ENCODE measurements at places on chromosomes 1 and 21. TPM values are rescaled to one million over a fixed set of nuclear protein-coding genes. Genes with fewer than 3 reads are reported as not detected.

DNA sequence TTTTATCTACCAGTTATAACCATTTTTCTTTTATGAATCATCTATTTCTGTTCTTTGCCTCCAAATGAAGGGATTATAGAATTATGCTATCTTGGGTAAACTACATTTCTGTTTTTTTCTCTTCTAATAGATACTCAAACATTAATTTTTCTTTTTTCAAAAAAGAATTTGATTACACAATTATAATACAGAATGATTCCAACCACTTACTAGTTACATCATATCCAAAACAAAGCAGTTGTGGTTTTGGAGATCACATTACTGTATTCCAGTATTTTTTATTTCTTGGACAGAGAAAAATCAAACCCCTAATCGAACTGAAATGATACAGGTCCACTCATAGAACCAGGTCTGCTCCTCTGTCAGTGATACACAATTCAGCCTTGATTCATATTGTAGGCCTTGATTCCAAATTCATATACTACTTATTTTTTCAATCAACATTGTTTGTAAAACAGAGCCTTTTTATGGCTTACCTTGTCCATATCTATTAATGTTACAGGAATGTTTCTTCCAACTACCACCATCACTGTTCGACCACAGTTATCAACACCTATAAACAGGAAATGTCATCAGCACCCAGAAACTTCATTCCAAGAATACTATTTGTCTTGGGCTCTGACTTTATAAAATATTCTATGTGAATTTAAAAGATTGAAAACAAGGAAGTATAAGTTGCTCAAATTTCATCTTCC lies 43.2 kb downstream of the GDAP2 start:
- DNase-seq: no peak
- H3K36me3 ChIP-seq: peaks cover 54% of the 10 kb centered on the region
- H3K4me1 ChIP-seq: no peaks in the 10 kb centered on the region
- H3K27ac ChIP-seq: no peak overlapping the region
- H3K27me3 ChIP-seq: no peaks in the 10 kb centered on the region
- no peak overlapping the region for H3K4me3 ChIP-seq

FAM72D gene
- not detected for total RNA-seq

- peaks cover 57% of the 10 kb centered on the region for H3K27me3 ChIP-seq
- no peaks in the 10 kb centered on the region for H3K4me1 ChIP-seq
- no peak overlapping the region for H3K4me3 ChIP-seq
- no peaks in the 10 kb centered on the region for H3K36me3 ChIP-seq
- H3K27ac ChIP-seq: no peak overlapping the region
Observed at GRCh38 chr1:18575620-18576019, 55.0 kb upstream of the PAX7 start.

- DNase-seq: no peak
- no peaks in the 10 kb centered on the region for H3K36me3 ChIP-seq
- H3K27me3 ChIP-seq: no peaks in the 10 kb centered on the region
- no peaks in the 10 kb centered on the region for H3K4me1 ChIP-seq
Observed at GRCh38 chr1:80047791-80048190, 1041.3 kb upstream of the ADGRL4 start.

TNFAIP8L2 gene
- 4.6 TPM for total RNA-seq

DNA sequence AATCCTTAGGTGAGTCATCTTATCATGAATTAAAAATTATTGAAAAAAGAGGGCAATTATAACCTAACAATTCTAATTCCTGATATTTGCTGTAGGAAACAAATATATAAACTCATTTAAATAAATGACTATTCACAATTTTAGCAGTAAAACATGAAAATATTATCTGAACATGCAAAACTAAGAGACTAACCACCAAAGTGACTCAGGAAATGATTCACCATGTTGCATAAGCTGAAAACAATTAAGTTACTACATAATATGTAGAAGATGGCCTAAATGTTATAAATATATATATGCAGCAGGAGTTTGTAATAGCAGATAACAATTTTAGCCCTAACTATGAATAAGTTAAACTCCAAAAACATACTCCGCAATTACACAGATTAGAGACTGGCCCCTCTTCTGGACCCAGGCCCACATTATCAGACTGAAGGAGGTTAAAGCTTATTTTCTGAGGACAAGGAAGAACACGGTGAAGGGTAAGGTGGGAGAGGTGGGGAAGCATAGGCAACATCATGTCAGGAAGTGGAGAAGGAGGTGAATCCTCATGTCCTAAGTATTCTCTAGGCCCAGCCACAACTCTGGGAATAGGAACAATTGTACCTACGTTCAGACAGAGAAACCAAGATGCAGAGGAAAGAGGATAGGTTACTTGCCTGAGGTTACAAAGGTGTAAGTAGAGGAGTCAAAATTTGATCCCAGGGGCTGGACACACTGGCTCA lies 15.6 kb upstream of the AIM2 start:
- DNase-seq: no peak
- H3K36me3 ChIP-seq: no peaks in the 10 kb centered on the region
- H3K27ac ChIP-seq: no peak overlapping the region
- no peaks in the 10 kb centered on the region for H3K4me1 ChIP-seq

DNA sequence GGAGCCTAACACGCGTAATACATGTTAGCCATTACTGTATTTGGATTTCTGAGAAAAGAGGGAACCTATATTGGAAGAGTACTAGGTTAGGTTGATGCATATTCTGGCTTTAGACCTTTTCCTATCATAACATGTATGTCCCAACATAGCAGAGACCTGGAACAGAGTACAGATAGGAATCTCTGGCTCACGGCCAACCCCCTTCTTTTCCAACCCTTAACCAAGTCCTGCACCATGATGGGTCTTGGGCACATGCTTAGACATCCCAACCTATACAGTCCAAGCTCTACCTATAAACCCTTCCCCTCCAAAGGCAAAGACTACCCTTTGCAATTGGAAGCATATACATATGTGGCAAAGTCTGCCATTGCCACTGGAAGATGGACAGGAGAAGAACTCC lies 227.9 kb downstream of the TM2D1 start:
- H3K27me3 ChIP-seq: no peaks in the 10 kb centered on the region
- DNase-seq: peak; percentile 29
- H3K27ac ChIP-seq: no peak overlapping the region

- H3K4me3 ChIP-seq: no peak overlapping the region
- H3K27ac ChIP-seq: no peak overlapping the region
- H3K4me1 ChIP-seq: no peaks in the 10 kb centered on the region
- DNase-seq: no peak
- H3K27me3 ChIP-seq: no peaks in the 10 kb centered on the region
Observed at GRCh38 chr21:31266241-31266640, 77.8 kb downstream of the TIAM1 start.

RAD54L gene
- total RNA-seq: not detected

DNA sequence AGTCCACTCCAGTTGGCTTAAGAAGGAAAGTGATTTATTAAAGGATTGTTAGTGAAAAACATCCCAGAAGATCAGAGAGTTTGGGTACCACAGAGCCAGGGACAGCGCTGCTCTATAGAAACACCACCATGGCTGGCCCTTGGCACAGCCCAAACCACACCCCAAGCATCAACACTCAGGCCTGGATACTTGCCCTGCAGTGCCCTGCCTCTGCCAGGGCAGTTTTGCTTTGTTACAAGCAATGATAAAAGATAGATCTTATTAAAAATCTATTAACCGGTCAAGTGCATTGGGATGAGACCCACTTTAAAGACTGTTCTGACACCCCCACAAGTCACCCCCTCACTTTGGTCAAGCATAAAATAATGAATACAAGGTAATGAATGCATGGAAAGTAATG lies 56.6 kb downstream of the KIF21B start:
- H3K4me1 ChIP-seq: peaks cover 4% of the 10 kb centered on the region
- DNase-seq: no peak
- no peaks in the 10 kb centered on the region for H3K27me3 ChIP-seq
- H3K4me3 ChIP-seq: no peak overlapping the region
- H3K36me3 ChIP-seq: no peaks in the 10 kb centered on the region
- H3K27ac ChIP-seq: no peak overlapping the region

CNR2 gene
- total RNA-seq: 0.17 TPM

GRCh38 chr1:206921772-206922265 lies at the start of gene FCMR:
Gene FCMR, minus strand, starts transcription at chr1:206921941. Its CDS starts 87 bp downstream, at chr1:206921854.
- no peak for DNase-seq
- no peak within 1 kb of the TSS for H3K4me3 ChIP-seq
- H3K4me1 ChIP-seq: no peaks in the 10 kb centered on the region
- no peaks in the 10 kb centered on the region for H3K36me3 ChIP-seq
- no peak within 1 kb of the TSS for H3K27ac ChIP-seq

DNA sequence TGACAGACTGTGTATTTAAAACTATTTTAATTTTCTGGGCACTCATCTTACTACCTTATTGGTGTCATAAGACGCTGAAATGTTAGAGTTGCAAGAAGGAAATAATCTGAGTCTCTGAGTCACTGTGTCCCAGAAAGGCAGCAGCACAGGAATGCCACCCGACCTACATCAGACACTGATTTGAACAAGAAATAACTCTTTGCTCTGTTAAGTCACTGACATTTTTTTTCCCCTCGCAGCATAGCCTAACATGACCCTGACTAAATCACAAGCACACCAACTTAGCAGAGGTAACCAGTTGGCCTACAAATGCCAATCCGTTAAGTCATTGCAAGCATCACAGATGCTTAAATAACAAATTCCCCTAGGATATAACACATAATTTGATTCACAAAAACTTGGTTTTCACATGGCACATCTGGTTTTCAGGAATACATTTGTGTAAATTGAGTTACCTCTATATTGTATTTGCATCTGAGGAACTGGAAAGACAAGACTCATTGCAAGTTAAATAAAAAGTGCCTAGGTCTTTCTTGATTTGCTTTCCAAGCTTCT lies 349.1 kb downstream of the SEC16B start:
- H3K27me3 ChIP-seq: no peaks in the 10 kb centered on the region
- H3K27ac ChIP-seq: no peak overlapping the region
- no peak overlapping the region for H3K4me3 ChIP-seq
- no peak for DNase-seq
- no peaks in the 10 kb centered on the region for H3K36me3 ChIP-seq
- peaks cover 10% of the 10 kb centered on the region for H3K4me1 ChIP-seq

ISG15 gene
- 41.9 TPM for total RNA-seq

- no peaks in the 10 kb centered on the region for H3K4me1 ChIP-seq
- DNase-seq: no peak
- no peak overlapping the region for H3K4me3 ChIP-seq
- H3K27ac ChIP-seq: no peak overlapping the region
- H3K36me3 ChIP-seq: no peaks in the 10 kb centered on the region
- H3K27me3 ChIP-seq: no peaks in the 10 kb centered on the region
Observed at GRCh38 chr21:30463713-30464112, 16.5 kb downstream of the KRTAP19-1 start.

DNA sequence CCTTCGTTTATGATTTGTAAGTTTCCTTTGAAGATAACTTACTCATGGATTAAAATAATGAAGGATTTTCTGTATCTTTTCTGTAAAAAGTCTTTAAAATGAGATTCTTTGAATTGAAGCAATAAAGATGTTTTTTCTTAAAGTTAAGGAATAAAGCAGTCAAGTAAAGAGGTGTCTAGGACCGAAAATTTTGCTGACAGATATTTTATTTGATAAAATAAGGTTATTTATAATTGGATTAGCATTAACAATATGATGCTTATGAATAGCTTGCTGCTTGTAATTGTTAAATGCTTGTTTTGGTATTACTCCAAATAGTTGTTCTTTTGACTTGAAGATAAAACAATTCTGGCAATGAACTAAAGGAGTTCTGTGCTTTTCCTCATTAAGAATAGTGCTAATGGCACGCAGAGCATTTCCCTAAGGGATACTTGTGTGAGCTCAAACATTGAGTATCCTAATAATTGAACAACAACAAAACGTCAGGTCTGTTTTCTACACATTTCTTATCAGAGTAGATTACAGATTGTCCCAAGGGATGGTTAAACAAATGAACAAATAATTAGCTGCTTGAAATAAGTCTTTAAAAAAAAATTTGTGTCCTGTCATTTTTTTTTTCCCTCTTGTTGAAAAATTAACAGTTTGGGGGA lies 16.6 kb downstream of the TSNAX start:
- no peak overlapping the region for H3K27ac ChIP-seq
- peaks cover 19% of the 10 kb centered on the region for H3K36me3 ChIP-seq
- no peaks in the 10 kb centered on the region for H3K27me3 ChIP-seq
- peaks cover 7% of the 10 kb centered on the region for H3K4me1 ChIP-seq
- H3K4me3 ChIP-seq: no peak overlapping the region

DNA sequence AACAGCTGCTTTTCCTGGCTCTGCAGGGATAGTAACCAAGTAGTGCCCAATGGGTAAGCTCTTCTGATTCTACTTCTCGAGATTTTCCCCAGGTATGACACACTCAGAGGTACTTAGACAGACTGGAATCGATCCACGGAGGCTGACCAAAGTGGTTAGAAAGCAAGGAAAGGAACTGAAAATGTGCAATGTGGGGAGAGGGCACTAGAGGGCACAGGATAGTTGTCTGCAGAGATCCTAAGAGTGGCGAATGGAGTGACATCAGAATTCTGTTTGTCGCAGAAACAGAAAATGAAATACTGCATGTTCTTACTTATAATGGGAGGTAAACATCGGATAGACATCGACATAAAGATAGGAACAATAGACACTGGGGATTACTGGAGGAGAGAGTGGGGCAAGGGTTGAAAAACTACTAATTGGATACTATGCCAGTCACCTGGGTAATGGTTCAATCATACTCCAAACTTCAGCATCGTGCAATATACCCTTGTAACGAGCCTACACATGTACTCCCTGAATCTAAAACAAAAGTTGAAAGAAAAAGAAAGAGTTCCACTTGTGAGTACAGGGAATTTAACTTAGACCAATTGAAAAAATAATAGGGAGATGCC lies 23.3 kb downstream of the CYP2J2 start:
- DNase-seq: peak; percentile 14
- no peaks in the 10 kb centered on the region for H3K27me3 ChIP-seq
- H3K4me3 ChIP-seq: no peak overlapping the region

GRCh38 chr21:43340491-43341377 lies 86.2 kb downstream of the SIK1 start:
- DNase-seq: no peak
- H3K4me3 ChIP-seq: no peak overlapping the region
- no peak overlapping the region for H3K27ac ChIP-seq
- no peaks in the 10 kb centered on the region for H3K27me3 ChIP-seq
- H3K4me1 ChIP-seq: peaks cover 15% of the 10 kb centered on the region

DNA sequence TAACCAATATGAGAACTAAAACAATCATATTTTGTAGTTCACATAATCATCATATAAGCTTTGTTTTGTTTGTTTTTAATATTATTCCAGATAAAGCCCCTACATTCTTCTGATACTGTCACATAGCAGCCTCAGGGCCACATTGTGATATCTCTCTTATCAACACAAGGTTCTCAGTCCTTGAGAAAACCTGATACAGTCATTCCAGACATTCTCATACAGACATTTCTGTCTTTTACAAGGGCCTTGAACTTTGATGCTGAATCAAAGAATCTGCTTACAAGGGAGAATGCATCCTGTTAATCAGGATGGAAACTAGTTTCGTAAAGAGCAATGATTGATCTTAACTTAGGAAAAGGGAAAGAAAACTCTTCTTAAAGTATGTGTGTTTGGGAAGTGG lies 12.7 kb upstream of the VCAM1 start:
- H3K4me1 ChIP-seq: no peaks in the 10 kb centered on the region
- DNase-seq: no peak
- H3K4me3 ChIP-seq: no peak overlapping the region
- no peak overlapping the region for H3K27ac ChIP-seq
- no peaks in the 10 kb centered on the region for H3K27me3 ChIP-seq

ADGRL4 gene
- 31.6 TPM for total RNA-seq

RIMS3 gene
- total RNA-seq: 5.4 TPM

HSD3B2 gene
- not detected for total RNA-seq

MED8 gene
- 27.6 TPM for total RNA-seq

CHRM3 gene
- total RNA-seq: 118 TPM

Measured in esophagus muscularis mucosa (tissue), 4 donors.